Upper lobe of right lung (tissue), 1 donor: ENCODE measurements at places on chromosomes 6 and 20.

GRCh38 chr6:50816115-50816675 is 2.5 kb upstream of the TFAP2B start:
- peak; percentile 72 for DNase-seq

DNA sequence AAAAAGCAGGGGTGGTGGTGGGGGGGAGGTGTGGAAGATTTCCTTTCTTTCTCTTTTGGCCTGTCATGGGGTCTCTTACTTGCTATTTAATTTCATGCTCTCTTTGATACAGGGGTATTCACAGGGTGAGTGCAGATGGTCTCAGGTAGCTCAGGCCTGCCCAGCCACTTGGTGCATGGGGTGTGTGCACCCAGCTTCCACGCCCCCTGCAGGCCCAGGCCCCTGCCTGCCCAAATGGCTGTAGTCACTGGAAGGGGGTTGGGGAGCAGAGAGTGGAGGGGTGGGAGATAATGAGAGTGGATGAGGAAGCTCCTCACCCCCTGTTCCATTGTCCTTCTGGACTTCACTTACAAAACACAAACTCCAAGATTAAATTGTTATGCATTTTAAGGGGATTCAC is 133.6 kb upstream of the SGK1 start:
- no peak for DNase-seq

DNA sequence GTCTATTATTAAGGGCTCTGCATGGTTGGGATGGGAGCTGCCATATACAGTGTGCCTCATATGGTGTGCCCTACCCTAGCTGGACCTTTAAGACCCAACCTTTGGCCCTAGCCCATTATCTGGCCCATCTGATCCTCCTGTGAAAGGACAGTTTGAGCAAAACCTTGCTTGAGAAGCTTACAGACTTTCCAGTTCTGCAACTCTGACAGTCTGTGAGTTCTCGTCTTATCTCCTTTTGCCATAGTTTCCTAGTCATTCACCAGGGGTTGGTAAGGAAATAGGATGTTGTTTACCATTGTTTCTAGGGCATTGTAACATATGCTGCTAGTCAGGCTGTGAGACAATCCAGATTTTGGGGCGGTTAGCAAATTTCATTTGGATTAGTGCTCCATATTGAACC is 17.2 kb downstream of the CTNNBL1 start:
- no peak for DNase-seq

GRCh38 chr6:68726337-68726736 is 91.3 kb downstream of the ADGRB3 start:
- no peak for DNase-seq

DNA sequence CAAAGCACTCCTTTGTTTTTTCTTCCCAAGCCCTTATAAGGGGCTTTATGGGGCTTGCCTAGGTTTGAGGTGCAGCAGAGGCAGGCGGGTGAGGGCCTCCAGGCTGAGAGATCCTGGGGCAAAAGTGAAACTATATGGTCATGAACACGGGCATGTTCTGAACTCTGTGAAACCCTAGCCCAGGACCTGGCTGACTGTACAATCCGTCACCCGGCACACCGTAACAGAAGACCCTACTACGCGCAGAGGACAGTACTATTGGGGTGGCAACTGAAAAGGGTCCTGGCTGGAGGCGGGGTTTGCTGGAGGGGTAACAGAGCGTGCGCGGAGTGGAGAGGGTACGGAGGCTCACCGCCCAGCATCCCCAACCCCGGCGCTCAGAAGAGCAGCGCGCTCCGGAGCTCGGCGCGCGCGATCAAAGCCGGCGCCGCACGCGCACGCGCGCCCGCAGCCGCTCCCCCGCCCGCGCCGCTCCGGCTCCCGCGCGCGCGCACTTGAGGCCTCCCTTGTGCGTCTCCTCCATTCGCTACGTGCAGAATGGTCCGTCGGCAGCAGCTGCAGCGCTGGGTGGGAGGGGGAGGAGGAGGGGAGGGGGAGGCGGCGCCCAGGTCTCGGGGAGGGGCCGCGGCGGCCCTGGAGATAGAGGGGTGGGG is 54.2 kb downstream of the MRPL14 start:
- DNase-seq: peak; percentile 87

- peak; percentile 70 for DNase-seq
Observed at GRCh38 chr6:15089569-15090144, 156.2 kb upstream of the JARID2 start.

DNA sequence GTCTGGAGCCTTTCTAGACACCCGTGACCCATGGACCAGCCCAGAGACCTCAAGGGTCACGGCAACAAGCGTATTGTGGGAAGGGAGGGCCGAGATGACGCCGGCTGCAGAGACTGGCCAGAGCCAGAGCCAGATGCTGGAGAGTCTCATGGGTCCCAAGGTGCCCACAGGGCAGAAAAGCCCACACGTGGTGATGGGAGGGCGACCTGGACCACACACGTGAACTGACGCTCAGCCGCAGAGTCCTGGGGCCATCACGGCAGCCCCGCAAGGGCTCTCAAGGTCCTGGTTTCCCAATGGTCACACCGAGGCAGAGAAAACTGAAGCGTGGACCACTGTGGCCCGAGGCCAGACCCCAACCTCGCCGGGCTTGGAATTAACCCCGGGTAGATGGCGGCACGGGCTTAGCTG is 92.6 kb downstream of the YTHDF1 start:
- peak; percentile 46 for DNase-seq

DNA sequence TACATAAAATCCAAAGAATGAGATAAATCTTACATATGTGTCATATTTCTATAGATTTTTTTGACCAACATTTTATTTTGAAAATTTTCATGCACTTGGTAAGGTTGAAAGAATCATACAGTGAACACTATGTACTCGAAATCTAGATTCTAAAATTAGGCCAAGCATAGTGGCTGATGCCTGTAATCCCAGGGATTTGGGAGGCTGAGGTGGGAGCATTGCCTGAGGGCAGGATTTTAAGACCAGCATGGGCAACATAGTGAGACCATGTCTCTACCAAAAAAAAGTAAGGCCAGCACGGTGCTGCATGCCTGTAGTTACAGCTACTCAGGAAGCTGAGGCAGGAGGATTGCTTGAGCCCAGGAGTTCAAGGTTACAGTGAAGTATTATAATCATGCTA is 158.6 kb downstream of the LAMA2 start:
- no peak for DNase-seq

DNA sequence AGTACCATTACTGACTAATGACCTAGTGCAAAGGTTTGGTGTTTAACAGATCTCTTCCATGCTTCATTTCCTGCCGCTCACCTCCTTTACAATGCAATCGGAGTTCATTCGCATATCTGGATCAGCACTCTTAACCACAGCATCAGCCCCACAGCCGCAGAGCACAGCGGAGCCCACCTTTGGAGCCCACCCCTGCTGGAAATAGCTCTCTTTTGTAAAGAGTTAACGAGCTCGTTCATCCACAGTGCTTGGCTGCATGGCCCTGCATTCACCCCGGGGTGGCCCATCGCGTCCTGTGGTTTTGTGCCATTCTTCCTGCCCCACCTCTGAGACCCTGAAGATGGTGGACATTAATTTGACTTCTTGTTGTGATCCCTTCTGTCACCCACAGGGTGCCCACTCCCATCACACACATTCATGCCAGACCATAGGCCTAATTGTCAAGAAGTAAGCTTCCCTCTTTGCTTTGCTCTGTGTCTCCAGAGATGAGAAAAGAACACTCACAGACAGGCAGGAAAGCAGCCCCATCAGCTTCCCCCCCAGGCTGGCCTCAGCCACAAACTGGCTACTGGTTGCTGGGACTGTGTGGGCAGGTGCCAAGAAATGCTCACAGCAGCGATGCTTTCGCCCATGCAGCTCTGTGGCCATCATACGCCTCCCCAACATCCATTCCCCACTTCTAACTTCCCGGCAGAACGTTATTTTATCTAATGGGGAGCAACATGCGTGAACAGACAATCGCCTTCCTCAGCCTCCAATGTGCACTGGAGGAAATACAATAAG is 167.0 kb downstream of the LRFN2 start:
- DNase-seq: no peak

GRCh38 chr6:84411060-84411629 is 183.7 kb upstream of the CEP162 start:
- no peak for DNase-seq

GRCh38 chr20:50519036-50519762 is 9.0 kb downstream of the PTPN1 start:
- no peak for DNase-seq

- no peak for DNase-seq
Observed at GRCh38 chr20:1198751-1199150, 4.5 kb upstream of the C20orf202 start.

DNA sequence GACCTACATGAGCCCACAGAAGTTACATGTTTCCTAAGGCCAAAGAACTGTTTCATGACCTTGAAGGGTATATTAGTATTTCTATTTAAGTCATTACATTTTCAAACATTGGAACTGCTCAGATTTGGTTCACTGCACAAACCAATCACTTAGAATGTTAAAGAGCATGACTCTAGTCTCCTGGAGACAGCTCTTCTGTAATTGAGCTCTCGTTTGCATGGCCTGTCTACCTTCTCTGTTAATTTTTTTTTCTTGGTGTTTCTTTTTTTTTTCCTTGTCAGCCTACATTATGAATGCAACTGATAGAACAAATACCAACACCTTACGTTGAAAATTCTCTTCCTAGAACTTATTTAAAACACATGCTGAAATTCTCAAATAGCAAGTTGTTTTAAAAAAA is 860.2 kb upstream of the MAP3K7 start:
- no peak for DNase-seq

DNA sequence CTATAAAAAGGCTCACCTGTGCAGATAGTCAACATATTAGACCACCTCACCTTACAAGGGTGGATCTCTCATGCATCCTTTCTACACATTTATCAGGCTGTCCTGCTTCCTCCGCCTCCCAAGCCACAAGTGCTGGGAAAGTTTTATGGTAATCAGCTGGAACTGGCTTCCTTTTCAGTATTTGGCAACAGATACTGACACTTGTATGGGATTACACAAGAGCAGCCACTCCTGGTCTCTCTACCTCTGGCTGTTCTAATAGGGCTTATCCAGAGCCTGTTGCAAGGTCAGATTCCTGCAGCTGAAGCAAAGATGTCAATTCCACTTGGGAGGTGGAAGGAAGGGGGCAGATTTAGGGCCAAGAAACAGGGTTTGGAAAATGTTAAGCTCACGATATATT is 503 bp upstream of the GPLD1 start:
- no peak for DNase-seq

DNA sequence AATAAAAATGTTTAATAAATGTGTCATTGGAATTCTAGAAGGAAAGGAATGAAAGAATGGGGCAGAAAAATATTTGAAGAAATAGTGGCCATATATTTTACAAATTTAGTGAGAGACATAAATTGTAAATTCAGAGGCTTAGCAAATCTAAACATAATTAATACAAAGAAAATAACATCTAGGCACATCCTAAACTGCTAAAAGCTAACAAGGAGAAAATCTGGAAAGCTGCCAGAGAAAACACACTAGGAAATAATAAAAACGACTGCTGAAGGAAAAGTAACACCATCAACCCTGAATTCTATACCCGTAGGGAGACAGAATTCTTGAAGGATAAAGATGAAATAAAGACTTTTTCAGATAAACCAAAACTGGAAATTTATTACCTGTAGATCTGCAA is 23.8 kb downstream of the CYB5R4 start:
- DNase-seq: no peak

GRCh38 chr6:88641178-88641903 is 322.1 kb downstream of the RNGTT start:
- DNase-seq: no peak

GRCh38 chr20:16441546-16442164 is 131.6 kb downstream of the KIF16B start:
- DNase-seq: no peak

- no peak for DNase-seq
Observed at GRCh38 chr6:12386816-12387215, 96.7 kb downstream of the EDN1 start.

DNA sequence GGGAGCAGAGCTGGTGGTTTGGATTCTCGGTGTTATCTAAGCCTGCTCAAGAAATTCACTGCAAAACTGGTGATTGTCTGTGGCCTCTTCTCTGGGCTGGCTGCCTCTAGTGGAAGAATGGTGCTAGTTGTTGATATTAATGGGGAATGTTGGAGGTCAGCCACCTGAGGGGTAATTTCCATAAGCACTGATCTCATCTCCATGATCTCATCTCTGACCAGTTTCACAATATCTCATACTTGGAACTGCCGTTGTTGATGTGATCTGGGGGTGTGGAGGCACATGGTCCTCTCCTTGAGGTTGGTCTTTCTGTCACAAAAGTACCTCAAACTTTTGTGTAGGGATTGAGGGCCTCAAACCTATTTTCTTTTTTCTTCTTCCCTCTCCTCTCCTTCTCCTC is 102.6 kb downstream of the CD109 start:
- no peak for DNase-seq

- peak; percentile 73 for DNase-seq
Observed at GRCh38 chr6:6494677-6495076, 93.8 kb upstream of the LY86 start.

- DNase-seq: no peak
Observed at GRCh38 chr6:97656236-97656635, 373.2 kb upstream of the MMS22L start.

- DNase-seq: no peak
Observed at GRCh38 chr6:11328613-11329247, 96.3 kb upstream of the NEDD9 start.

DNA sequence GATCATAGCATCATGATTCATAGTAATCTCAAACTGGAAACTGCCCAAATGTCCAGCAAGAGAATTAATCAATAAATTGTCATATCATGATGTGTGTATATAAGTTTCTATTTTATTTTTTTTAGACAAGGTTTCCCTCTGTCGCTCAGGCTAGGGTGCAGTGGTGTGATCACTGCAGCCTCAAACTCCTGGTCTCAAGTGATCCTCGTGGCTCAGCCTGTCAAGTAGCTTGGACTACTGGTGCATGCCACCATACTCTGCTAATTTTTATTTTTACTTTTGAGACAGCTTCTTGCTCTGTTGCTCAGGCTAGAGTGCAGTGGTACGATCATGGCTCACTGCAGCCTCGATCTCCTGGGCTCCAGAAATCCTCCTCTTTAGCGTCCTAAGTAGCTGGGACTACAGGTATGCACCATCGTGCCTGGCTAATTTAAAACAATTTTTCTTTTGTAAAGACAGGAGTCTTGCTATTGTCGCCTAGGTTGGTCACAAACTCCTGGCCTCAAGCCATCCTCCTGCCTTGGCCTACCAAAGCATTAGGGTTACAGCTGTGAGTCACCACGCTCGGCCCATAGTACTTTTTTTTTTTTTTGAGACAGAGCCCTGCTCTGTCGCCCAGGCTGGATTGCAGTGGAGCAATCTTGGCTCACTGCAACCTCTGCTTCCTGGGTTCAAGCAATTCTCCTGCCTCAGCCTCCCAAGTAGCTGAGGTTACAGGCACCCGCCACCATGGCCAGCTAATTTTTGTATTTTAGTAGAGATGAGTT is 8.7 kb upstream of the ATRN start:
- DNase-seq: no peak

GRCh38 chr6:56891754-56892153 is 63.2 kb upstream of the BEND6 start:
- DNase-seq: no peak

GRCh38 chr6:56479381-56479780 is 163.3 kb downstream of the DST start:
- no peak for DNase-seq
